Effector CD4-positive, alpha-beta T cell (primary cell): ENCODE measurements at places on chromosomes 7 and 10.

- DNase-seq = no peak
Observed at GRCh38 chr7:140876519-140877248, 48.0 kb downstream of the BRAF start.

GRCh38 chr10:21399392-21400035 is 126.0 kb downstream of the SKIDA1 start:
- DNase-seq = no peak

DNA sequence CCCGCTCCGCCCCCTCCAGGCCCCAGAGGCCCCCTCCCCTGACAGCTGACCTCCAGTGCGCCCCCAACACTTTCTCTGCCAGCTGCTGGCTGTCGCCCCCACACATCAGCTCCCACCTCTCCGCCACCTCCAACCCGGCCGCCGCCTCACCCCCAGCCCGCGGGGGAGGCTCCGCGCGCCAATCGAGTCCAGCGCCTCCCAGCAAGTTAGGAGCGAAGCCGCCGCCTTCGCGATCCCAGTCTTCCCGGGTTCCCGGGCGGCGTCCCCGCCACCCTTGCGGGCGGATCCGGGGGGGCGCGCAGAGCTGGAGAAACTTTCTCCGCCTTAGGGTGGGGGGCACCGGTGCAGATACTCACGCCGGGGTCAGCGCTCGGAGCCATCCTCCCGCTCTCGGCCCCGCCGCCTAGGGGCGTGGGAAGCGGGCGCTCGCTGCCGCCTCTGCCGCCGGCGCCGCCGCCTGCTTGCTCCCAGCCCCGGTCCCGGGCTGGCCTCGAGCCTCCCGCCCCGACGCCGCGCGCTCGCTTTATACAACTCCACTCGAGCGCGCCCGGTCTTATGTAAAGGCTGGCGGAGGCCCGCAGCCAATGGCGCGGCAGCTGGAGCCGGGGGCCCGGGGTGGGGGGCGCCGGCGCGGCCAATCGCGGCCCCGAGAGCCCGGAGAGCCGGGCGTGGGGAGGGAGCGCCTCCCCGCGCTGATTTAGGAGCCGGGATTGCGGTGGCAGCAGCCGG is at the start of gene CRTAC1:
TSS of gene CRTAC1 (minus strand) at position 529 of the 729 bp plus-strand sequence. CDS start at position 380, 149 bp downstream.
- DNase-seq = no peak

DNA sequence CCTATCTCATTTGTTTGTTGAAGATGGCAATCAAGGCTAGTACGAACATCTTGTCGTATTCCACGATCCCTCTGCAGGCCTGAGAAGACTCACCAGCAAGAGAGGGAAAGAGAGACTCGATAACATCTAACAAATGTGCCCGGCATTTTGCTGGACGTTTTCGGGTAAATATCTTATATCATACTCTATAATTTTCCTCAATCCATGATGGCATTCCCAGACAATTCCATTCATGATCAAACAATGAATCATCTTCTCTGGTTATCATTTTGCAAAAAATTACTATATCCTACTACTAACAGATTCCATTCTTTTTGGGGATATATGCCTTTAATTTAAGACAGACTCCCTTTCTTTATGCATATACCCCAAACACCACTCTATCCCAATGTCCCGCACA is 118.1 kb downstream of the TYW1B start:
- DNase-seq = no peak

DNA sequence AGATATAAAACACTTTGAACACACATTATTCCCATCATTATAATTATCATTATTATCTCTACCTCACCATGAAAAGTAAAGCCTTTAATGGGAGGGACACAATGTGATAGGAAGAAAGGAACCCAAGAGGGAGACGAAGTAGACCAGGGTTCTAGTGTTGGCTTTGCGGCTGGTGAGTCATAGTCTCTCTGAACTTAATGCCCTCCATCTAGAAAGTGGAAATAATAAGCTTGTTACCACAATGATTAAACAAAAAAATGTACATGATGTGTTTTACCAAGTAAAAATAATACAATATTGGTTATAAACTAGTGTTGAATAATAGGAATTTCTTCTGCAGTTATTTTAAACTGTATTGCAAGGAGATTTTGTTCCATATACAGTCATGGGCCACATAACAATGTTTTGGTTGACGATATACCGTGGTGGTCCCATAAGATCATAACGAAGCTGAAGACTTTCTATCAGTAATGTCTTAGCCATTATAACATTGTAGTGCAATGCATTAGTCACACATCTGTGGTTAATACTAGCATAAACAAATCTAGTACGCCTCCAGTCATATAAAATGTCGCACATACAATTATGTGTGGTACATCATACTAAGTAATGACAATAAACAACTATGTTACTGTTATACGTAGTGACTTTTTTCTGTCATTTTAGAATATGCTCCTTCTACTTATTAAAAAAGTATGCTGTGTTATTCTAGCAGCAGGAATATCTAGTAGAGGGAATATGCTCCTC is 450.6 kb upstream of the SORCS1 start:
- no peak for DNase-seq

- DNase-seq = no peak
Observed at GRCh38 chr7:121901026-121901425, 28.1 kb downstream of the PTPRZ1 start.

GRCh38 chr7:116339564-116339963 is 129.2 kb downstream of the TES start:
- DNase-seq = no peak

GRCh38 chr7:148962440-148962822 is 65.9 kb downstream of the PDIA4 start:
- DNase-seq = no peak

GRCh38 chr10:100568912-100569311 is 33.2 kb downstream of the HIF1AN start:
- DNase-seq = no peak

DNA sequence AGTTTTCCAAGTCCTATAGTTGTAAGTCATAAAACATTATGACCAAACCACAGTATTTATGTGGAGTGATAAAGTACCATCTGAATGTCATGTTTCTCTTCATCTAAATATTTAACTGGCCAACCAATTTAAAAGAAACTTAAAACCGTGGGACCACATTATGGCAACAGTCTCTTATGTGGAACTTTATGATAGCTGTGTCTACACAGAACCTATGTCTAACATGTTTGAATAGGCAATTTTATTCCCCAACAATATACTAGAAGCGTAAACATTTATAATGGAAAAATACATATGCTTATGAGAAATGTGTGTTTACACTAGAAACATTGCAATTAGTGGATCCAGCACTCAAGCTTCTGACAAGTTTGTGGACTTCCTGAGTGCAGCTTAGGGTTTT is 680.7 kb downstream of the REEP3 start:
- DNase-seq = no peak
